ENCODE measurements at places on chromosomes 2 and 18.

GRCh38 chr2:118278046-118278445 lies 189.8 kb downstream of the INSIG2 start:
- DNase-seq, result no peak

DNA sequence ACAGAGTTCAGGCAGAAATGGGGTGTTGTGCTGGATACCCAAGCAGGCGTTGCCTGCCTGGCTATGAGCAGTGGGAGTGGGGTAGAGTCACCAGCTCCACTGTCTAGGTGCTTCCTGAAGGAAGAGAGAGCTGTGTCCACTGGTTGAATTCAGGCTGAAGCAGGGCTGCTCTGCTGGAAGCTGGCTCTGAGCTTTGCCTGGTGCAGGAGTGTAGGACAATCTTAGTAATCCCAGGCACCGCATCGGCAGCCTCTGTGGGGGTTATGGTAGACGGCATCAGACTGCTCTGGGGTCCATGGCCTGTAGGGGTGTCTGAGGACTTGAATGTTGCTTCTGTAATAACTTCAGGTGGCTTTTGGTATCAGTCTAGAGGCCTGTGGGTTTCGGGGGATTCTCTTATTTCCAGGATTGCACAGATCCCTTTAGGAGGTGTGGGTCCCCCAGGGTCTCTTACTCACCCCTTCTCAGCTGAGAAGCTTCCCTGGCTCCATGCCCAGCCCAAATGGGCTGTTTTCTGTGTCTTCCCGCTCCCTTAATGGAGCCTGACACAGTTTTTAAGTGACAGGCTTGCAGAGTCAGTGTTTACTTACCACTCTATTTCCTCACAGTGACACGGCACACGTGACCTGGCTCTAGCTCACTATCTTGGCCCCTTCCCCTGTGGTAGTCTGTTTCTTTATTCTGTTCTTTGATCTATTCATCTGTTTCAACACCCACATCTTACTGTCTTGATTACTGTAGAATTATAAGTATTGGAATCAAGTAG lies 644.3 kb downstream of the CBLN2 start:
- DNase-seq, result no peak

- no peak for DNase-seq
Measured at GRCh38 chr2:100252811-100253698, 69.2 kb downstream of the LONRF2 start.

DNA sequence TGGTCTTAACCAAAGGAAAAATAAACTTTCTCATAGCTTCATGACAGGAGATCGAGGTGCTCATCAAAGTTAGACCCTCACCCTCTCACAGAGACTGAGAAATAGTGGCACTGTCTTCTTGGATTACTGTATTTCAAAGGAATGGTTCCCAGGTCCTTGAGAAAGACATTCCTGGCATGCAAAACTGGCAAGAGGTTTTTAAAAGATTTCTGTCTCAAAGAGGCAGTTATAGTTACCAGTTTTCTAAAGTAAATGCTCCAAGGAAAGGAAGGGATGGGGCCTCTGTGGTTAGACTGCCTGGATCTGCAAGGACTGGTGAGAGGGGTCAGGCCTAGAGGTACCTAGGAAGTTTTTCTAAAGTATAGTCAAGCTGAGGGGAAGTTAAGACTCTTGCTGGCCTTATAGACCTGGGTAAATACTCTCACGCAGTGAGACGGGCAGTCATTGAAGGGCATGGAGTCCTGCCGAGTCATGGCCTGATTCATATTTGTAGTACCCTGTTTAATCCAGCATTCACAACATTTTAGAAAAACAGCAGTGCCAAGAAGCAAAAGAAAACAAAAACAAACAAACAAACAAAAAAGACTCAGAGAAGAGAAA lies 226.1 kb downstream of the DOK6 start:
- no peak for DNase-seq

DNA sequence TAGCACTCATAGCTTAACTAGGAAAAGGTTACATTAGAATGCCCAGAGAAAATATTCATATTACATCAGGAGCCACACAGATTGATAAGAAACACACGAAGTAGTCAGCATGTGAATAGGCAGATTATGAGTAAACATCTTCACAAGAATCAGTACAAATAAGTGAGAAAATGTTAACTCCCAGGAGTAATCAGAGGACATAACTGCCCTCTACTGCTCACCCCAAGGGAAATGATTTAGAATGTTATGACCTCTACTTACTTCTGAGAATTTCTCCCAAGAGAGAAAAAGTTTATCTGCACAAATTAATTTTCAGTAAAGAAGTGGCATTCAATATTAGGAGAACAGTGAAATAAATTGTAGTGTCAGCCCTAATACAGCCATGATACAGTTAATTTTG lies 39.1 kb upstream of the ACKR3 start:
- DNase-seq, result no peak

GRCh38 chr2:38601463-38602135 lies 1.1 kb downstream of the HNRNPLL start:
- peak; percentile 45 for DNase-seq

DNA sequence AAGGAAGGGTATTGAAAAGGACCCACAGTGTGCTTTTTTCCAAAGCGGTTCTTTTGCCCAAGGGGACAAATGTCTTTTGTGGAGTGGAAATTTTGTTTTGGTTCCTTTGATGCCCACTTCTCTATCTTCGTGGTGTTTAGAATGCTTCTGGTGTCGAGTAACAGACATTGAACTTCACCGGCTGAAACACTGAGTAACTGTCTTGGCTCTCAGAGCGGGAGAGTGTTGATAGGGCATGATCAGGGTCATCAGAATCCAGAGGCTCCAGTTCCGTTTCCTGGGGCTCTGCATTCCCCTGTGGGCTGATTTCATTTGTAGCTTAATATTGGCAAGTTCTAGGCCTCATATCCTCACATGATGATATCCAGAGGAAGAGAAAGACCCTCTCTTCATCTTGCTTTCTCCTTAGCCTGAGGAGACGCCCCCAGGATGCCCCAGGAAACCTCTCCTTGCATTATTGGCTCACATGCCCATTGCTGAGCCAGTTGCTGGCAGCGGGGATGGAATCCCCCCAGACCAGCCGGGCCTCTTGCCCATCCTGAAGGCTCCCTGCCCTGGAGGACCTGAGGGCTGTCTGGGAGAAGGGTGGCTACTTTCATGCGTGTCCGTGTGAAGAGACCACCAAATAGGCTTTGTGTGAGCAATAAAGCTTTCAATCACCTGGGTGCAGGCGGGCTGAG lies 27.9 kb upstream of the AGFG1 start:
- no peak for DNase-seq

GRCh38 chr2:28004086-28004485 lies 113.6 kb downstream of the BABAM2 start:
- peak; percentile 93 for DNase-seq

GRCh38 chr2:180367815-180368214 lies 360.7 kb upstream of the CWC22 start:
- no peak for DNase-seq

GRCh38 chr2:239934571-239935171 lies 90.5 kb downstream of the NDUFA10 start:
- peak; percentile 31 for DNase-seq

DNA sequence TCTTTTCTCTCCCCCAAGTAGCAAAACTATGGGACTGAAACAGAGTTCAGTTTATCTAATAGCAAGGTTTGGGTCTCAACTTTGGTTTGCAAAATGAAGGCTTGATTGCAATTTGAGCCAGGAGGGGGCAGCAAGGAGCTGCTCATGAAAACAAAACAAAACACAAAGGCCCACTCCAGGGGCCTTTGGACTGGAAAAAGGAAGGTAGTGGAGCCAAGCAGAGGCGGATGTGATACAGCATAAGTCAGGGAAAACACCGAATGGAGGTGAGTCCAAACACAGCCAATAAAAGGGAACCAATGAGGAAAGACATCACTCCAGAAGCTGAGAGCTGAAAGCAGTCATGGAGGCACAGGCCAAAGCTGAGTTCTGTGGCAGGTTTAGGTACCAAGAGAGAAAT lies 799.7 kb upstream of the ACVR2A start:
- DNase-seq, result peak; percentile 33

DNA sequence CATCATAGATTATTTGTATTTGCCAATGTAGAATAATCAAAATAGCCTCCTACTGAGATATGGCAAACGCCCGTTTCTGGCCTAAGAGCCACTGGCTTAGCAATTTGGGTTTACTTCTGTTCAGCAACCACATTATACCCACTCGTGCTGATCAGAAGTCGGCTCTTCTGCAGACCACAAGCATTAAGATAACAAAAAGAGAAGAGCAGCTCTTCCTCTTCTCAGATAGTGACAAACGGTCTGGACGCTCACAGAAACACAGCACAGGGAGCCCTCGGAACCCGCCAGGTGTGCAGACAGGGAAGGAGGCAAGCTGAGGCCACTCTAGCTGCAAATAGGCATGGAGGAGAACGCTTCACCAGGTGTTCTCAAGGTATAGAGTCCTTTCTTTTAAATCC lies 164.0 kb downstream of the HDAC4 start:
- no peak for DNase-seq
